ENCODE measurements at places on chromosomes 2 and 18. TPM values are rescaled to one million over a fixed set of nuclear protein-coding genes. Genes with fewer than 3 reads are reported as not detected.

GRCh38 chr2:218293715-218294429, 1.6 kb upstream of the TMBIM1 start:
- DNase-seq: no peak

DNA sequence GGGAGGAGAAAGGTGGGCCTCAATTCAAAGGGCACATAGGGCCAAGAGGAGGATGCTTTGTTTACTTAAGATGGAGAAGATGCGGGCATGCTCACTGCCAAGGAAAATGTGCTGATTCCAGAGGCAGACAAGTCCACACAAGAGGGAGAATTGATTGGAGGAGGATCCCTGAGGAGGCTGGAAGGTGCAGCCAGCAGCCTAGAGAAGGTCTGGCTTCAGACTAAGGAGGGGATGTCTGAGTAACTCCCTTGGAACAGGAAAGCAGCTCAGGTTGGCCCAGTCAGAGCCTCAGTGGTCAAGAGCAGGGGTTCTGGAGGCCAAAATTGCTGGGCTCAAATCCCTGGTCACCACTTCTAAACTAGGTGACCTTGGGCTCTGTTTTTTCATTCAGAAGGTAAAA, 265.5 kb upstream of the NCKAP5 start:
- no peak for DNase-seq

GRCh38 chr2:80464275-80464674, 159.7 kb upstream of the LRRTM1 start:
- DNase-seq: no peak

GRCh38 chr18:2442726-2443275, 128.5 kb downstream of the METTL4 start:
- no peak for DNase-seq

- no peak for DNase-seq
Measured at GRCh38 chr2:150062416-150062815, 425.1 kb downstream of the RND3 start.

- DNase-seq: no peak
Measured at GRCh38 chr2:68776124-68776523, 41.5 kb downstream of the ARHGAP25 start.

The OSBPL1A gene
- total RNA-seq: 65.7 TPM

The NOSTRIN gene
- 13.0 TPM for total RNA-seq

The SDC1 gene
- total RNA-seq: 0.34 TPM

The CYS1 gene
- total RNA-seq: 2.2 TPM

The MAPK4 gene
- total RNA-seq: 39.1 TPM
